ENCODE measurements at places on chromosomes 7 and 10.

DNA sequence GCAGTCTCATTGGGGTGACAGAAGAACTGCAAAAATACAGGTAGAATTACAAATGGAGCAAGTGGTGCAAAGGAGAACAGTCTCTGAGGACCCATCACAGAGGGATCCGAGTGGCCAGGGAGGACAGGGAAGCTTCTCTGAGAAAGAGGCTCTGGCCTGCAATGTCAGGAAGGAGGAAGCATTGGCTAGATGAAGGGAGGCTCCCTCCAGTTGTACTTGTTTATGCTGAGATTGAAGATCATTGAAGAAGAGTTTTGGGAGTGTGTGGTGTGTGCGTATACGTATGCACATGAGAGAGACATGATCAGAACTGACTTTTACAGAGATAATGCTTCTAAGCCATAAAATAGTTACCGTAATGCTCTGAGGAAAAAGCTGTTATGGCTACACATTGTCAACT, 274.7 kb upstream of the FZD8 start:
- no peak for DNase-seq

GRCh38 chr10:1638889-1639419, 98.4 kb downstream of the ADARB2 start:
- DNase-seq: no peak

GRCh38 chr10:132136097-132136521, 50.6 kb upstream of the DPYSL4 start:
- no peak for DNase-seq

GRCh38 chr7:1245524-1246050, 12.9 kb downstream of the UNCX start:
- DNase-seq: no peak

DNA sequence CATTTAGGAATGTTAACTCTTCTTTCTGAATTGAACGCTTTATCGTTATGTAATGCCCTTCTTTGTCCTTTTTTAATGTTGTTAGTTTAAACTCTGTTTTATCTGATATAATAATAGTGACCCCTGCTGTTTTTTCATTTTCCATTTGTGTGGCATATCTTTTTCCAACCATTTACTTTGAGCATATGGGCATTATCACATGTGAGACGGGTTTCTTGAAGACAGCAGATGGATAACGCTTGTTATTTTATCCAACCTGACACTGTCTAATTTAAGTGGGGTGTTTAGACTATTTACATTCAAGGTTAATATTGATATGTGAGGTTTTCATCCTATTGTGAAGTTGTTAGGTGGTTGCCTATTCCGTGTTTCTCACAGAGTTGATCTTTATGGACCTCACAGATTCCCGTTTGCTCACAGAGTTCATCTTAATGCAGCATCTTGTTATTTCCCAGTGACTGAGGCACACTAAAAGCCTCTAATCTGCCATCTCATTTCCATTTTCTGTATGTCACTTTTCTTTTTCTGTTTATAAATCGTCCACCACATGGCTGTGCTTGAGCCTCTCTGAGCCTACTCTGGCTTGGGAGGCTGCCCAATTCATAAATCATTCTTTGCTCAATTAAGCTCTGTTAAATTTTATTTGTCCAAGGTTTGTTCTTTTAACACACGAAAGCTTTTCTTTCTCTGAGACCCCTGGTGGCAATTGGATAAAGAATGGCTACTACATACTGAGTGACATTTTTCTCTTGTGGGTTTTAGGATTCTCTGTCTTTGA, 286.2 kb downstream of the HTR7 start:
- DNase-seq: no peak

GRCh38 chr10:131972474-131973071, 9.2 kb downstream of the BNIP3 start:
- no peak for DNase-seq

- no peak for DNase-seq
Measured at GRCh38 chr7:105296491-105296890, 92.2 kb downstream of the SRPK2 start.

GRCh38 chr10:130233035-130233360, 96.8 kb downstream of the GLRX3 start:
- no peak for DNase-seq

GRCh38 chr7:38775506-38776175, 133.3 kb downstream of the VPS41 start:
- no peak for DNase-seq

- DNase-seq: no peak
Measured at GRCh38 chr7:92255308-92255707, 9.5 kb downstream of the ANKIB1 start.

DNA sequence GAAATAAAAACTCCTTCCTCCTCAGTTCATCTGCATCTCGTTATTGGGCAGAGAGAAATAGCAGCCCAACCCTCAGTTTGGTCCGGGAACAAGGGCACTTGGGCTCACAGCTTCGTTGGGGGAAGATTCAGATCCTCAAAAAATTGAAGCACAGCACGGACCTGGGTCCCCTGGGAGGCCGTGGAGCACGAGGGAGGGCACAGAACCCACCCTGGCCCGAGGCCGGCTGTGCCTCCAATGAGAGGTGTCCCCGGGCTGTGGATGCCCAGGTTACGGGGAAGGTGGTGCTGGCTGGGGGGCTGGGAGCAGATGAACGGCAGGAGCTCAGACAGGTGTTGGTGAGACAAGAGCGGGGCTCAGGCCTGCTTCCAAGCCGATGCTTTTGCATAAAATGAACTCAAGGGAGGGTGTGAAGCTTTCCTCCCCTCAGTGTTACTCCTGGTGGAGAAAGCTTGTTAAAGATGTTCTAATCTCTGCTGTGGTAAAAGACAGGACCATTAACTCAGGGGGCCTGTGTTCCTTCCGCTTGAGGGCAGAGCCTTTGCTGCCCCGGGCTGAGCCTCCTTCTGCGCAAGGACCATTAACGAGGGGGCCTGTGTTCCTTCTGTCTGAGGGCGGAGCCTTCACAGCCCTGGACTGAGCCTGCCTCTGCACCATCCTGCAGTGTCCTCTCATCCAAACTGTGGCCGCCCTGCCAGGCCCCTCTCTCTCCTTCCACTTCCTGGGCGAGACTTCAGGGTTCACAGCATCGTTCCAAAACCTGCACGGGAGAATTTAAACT, 302.2 kb downstream of the ADARB2 start:
- no peak for DNase-seq

DNA sequence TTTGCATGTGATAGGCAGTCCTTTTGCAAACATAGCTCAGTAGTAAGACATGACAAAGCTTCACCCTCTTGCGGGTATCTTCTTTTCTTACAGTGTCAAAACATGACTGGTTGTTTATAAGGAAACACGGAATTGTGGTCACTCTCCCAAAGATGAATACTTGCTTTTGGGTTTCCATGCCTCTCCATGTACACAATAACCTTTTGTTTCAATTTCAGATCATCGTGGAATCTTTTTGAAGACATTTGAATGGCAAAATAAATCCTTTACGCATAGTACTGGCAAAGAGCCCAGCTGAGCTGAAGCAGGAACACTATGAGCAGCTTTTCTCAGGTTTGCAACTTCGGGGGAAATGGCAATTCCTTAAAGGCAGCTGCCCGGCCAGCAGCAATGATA, 156.8 kb upstream of the FRMD4A start:
- DNase-seq: no peak

DNA sequence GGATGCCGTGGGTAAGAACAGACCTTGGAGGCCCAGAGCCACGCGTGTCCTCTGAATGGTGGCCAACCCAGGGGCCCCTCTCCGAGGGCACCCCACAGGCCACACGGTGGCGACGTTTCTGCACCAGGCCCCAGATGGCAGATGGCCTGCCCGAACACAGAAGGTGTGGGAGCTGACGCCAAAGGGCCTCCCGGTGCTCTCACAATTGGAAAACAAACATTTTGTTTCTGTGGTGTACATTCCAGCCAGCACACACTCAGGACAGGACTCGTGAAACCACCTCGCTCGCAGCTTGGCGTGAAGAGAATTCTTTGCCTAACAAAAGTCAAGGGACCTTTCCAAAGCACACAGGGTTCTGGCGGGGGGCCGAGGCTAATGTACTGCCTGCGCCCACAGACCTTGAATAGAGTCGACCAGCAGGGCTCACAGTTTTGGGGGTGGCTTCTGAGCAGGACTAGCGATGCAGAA, 112.1 kb downstream of the FAM53B start:
- DNase-seq: no peak

- DNase-seq: no peak
Measured at GRCh38 chr7:149872419-149873073, 1.2 kb upstream of the ATP6V0E2 start.

GRCh38 chr7:2818653-2819052, 25.5 kb downstream of the GNA12 start:
- no peak for DNase-seq

DNA sequence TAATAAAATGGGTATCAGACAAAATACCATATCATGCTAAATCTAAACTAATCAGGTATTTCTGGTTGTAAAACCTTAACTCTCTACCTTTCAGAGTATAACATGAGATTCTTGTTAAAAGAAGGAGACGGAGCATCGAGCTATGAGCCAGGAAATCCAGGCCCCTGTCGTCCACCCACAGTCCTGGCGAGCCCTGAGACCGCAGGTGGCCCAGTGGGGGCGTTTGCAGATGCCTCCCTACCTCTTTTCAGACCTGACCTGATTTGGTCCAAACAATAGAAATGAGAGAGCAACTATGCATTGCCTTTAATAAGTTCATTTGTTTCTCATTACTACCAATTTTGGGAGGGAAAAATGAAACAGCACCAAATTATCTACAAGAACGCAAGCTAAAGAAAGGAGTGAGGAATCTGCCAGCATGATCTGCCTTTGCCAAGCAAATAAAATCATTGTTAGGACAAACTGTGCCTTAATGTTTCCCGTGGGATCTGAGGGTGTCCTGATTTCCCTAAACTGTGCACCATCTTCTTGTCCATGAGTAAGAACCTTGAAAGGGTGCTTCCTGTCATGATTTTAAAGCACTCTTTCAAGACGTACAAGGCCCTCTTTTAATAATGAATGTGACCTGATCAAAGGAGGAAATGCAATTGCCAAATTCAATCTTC, 166.7 kb downstream of the TCERG1L start:
- DNase-seq: no peak

- peak; percentile 9 for DNase-seq
Measured at GRCh38 chr10:24556750-24557742, 166.6 kb downstream of the ARHGAP21 start.

DNA sequence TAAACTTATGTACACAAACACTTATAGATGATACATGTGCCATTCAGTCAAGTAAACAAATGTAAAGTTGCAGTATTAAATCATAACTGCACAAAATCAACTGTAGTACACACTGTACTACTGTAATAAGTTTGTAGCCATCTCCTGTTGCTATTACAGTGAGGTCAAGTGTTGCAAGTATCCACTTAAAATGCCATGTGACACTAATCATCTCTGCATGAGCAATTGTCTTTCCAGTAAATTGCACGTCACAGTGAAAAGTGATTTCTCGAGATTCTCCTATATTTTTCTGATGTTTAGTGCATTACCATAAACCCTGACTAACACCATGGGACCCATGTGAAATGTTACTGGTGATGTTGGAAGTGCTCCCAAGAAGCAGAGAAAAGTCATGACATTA, 293.3 kb upstream of the SP4 start:
- DNase-seq: no peak

DNA sequence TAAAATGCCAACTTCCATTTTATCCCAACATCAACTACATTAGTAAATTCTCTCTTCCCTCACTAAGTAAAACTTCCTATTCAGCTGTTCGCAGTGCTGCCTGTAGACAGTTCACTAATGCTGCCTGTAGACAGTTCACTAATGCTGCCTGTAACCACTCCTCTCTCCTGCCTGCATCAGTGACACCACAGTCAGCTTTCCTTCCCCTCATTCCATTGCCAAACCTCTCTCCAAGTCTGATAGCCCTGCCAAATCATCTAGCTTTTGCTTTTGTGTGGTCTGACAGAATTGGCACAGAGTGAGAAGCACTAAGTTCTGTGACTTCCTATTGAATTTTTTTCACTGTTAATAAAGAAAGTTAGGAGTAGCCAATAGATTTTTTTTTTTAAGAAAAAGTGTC, 43.0 kb upstream of the MACC1 start:
- DNase-seq: no peak

DNA sequence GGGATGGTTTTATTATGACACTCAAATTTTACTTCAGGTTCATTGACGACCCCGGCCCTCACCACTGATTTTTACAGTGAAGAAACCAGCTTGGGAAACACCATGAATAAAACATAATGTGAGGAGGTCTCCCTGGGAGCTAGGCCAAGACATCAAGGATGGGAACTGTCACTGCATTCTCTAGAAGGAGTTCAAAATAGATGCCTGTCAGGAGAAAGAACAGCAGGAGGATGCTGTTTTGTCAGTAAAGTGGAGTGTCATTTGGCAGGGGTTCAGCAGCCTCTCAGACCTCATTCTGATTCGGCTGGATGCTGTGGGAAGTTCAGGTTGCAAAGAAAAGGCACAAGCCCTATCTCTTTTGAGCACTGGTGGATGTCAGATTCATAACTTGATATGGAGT, 360.3 kb upstream of the C7orf33 start:
- no peak for DNase-seq

DNA sequence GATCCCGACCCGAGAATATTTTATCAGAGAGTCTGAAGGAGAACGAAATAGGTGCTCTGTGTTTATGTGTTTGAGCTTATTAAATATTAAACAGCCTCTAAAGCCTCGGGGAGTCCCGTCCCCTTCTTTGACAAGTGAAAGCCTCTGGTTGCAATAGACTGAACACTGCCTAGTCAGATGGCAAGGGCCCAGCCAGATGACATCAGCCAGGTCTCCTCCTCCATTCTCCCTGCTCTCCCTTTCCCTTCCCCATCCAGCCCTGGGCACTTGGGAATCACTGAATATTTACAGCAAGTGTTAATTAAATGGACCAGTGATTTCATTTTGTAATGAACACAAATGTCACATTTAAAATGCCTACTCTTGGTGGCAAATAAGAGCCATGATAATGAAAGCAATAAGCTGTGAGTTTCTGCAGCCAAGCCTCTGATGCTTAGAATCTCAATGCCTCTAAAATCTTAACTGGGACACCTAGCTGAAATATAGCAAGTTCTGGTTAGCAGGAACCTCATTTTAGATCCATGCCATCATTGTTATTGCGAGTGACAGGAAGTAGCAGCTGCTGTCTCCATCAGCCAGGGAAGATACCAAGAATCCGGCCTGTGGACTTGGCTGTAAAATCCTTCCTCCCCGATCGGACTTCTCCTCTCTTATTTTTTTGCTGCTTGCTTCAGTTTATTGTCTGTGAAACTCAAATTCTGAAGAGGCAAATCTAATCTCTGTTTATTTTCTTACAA, 202.1 kb downstream of the PRPF18 start:
- DNase-seq: no peak

DNA sequence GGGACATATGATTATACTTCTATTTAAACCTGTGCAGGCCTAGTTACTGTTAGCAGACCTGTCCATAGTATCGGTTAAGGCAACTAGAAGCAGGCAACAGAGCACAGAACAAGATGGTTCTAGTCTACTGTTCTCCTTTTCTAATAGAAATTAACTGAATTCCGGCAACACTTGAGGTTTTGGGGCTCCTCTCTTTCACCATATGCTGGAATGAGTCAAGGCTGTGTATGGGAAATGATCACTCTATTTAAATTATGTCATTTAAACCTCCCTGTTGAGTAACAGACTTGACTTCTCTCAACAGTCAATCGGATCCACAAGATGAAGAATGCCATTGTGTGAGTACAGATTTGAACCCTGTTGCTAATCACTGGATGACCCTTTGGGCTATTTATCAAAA, 6.2 kb upstream of the OTUD1 start:
- DNase-seq: no peak
